ENCODE measurements at places on chromosomes 7 and 10.

DNA sequence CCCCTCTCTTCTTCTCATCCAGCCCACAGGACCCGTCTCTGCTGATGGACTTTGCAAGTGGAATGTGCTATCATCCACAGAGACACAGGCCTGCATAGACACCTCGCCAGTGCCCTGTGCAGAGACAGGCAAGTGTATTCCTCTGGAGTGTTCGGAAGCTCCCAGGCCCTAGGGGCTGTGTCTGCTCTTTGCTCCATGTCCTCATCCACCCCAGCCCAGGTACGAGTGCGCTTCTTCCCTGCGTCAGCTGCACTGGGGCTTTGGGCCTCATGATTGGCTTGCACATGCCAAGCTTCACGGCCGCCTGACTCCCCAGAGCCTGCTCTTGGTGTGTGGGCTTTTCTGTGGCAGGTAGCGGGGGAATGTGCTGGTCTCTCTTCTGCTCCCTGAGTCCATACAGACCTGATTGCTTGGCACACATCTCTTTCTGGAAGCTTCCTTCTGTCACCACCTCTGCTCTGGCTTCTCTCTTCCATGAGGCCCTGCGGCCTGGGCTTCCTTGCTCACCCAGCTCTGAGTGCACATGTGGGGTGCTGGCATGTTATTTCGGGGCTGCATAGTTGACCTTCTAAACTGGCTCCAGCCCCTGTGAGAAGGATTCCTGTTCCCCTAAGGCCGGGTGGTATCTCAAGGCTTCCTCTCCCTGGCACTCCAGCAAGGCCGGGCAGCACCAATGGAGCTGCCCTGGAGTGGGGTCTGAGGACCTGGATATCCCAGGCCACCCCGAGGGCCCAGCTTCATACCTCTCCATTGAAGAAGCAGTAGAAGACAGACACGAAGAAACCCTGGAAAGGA lies 27.8 kb downstream of the CRHR2 start:
- no peak for DNase-seq

DNA sequence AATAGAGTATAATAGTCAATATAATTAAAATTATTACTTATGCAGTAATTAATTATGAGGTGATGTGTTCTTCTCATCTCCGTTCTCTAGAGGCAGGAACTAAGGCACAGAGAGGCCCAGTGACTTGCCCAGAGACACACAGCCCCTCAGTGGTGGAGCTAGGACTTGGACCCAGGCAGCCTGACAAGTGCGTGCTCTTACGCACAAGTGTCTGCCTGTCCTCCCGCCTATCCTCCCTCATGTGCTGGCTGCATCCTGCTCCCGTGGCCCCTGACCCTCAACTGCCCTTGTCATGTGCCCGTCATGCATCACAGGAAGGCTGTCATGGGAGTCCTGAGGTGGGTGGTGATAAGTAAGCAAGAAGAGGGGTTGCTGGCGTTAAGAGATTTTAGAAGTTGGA lies 14.3 kb downstream of the IL2RA start:
- DNase-seq = no peak

- no peak for DNase-seq
These were observed 4.1 kb upstream of the PILRB start for GRCh38 chr7:100353685-100354330.

GRCh38 chr10:77671594-77672252 lies 34.1 kb upstream of the KCNMA1 start:
- no peak for DNase-seq

DNA sequence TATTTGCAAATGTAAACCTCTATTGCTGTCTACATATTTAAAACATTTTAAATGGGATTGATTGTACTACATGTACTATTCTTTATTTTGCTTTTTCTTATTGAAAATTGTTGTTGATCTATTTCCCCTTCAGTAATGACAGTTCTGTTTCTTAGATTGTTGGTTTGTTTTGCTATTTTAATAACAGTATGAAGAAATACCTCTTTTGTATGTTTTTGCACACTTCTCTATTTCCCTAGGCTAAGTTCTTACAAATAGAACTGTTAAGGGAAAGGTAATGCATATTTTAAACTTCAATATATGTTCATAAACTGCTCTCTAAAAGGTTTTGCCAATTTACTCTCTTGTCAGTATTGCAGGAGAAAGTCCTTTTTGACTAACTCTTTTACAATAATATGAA lies 195.0 kb upstream of the PRPS1L1 start:
- no peak for DNase-seq

DNA sequence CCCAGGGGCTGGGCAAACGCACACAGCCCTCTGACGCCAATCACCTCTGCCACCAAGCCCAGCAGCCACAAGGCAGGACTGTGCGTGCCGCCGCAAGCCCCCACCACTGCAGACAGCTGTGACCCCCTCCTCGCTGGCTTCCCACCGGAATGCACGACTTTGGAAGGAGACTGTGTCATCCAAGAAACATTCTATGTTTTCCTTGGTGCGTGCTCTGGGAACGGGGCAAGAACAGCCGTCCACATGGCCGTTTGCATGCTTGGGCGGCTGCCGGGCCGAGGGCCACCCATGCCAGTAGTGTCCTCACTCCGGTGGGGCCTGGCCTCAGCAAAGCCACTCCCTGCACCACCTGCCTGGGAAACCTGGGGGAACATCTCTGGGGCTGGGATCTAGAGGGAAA lies 17.6 kb upstream of the ELN start:
- DNase-seq = no peak

Data from hindlimb muscle (tissue), 1 donor.